ENCODE measurements at places on chromosomes 5 and 9.
A peak's percentile ranks its signal among the peaks of the same experiment; 100 is the strongest.

- peak; percentile 67 for DNase-seq
Observed at GRCh38 chr9:38088006-38088925, 19.2 kb upstream of the SHB start.

DNA sequence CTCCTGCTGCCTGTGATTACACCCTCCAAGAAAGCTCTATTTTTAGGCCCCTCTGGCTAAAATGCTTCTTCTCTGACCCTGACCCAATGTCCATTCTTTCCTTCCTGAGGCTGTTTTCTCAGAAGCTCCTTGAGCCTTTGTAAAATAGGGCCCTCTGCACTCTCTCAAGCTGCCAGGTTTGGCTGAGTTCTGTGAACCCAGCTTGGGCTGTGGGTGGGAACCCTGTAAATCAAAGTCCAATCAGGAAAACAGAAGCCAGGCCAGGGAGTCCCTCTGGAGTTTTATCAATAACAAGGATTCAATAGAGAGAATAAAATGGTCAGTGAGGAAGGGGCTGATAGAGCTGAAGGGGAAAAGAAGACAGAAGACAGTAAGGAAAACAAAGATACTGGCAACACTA is 43.7 kb upstream of the ERCC6L2 start:
- DNase-seq: no peak

DNA sequence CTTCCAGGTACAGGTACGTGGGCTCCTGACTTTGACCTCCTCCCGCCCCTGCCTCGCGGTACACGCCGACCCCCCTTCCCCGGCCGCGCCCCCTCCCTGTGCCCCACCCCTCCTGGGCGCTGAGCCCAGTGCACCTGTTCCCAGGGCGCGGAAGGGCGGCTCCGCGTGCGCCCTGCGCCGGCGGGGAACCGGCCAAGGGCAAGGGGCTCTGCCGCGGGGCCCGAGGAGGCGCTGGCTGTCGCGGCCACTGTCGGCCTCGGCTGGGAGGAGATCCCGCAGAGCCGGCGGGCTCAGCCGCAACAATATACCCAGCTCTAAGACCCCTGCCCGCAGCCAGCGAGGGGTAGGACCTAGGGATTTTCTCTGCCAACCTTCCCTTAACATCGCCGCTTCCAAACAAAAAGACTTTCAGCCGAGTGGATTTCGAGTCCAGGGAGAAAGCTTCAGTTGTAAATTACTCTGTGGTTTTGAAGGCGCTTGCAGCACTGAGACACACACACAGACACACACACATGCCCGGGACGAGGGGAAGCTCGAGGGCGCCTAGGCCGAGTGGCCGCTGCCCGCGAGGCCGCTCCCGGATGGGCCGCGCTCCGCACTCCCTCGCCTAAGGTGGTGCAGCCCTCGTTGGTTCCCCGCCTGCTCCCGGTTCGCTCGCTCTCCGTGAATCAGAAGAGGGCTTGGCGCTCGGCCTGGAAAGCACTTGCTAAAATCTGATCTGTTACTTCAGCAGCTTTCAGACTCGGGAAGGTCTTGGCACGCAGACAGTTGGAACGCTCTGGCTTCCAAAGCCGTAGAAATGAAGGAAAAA is 1.2 kb downstream of the FGF18 start:
- no peak for DNase-seq

DNA sequence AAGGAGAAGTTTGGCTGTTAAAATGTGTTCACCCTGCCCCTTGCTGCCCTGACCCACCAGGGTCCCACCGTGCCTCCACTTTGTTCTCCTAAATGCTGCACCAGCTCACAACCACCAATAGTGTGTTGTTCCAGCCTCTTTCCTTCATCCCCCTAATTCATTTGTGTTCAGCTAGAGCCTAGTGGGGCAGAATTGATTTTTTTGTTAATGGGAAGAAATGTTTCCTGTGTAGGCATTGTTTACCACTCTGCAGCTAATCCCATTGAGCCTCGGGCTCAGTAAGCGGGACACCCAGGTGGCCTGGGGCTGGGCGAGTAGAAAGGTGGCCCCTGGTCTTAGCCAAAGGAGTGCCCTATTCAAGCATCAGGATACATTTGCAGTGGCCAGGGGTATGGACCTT is 127.6 kb downstream of the MVB12B start:
- DNase-seq: no peak

DNA sequence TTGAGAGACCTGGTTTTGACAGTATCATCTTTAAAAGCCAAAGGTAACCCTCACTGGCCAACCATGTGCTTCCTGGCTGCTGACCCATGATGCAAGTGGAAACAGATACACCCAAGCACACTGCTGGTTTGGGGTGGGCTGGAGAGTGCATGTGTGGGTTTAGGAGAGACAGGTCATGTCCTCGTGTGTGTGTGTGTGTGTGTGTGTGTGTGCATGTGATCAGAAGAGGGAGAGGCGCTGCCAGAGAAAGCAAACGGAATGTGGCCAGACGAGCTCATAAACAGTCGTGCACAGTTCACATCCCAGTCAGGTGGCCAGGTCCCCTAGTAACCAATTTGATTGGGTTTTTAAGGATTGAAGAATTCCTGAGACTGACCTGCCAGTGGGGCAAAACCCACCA is 112.8 kb upstream of the ICE1 start:
- DNase-seq: no peak

DNA sequence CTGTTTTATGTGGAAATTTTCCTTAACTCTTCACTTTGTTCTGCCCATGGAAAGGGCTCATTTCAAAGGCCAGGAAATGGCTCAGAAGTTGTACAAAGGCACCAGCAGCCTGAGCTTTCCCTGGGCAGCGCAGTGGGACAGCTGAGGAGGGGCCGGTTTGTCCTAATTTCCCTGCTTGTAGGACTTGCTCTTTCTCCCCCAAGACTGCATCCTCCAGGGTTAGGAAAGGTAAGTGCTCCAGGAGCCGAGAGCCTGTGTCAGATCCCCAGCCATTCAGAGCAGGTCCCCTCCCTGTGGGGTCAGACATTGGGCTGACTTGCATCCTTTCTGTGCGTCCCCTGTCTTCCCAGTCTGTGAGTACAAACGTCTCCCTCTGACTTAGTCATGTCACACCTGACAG is 43.5 kb downstream of the AGXT2 start:
- DNase-seq: no peak

DNA sequence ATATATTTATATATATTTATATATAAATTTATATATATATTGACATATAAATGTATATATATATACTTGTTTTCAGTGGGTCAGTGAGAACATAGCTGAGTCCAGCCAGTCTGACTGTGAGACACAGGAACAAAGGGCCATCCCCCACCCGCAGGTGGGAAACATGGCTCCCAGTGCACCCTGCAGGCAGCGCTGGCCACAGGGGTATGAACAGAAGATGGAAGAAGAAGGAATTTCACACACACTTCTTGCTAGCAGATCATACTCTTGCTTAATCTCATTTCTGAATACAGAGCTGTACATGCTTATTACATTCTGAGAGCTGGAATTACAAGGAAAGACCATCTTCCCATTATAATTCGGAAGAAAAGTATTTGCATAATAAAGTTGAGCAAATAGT is 595.4 kb downstream of the IRX1 start:
- no peak for DNase-seq

- no peak for DNase-seq
Observed at GRCh38 chr9:79280691-79281090, 291.1 kb upstream of the TLE4 start.

GRCh38 chr5:10866913-10867312 is 105.9 kb upstream of the DAP start:
- DNase-seq: no peak

GRCh38 chr5:61069150-61069549 is 93.1 kb downstream of the SMIM15 start:
- no peak for DNase-seq

All from activated CD4-positive, alpha-beta T cell treated with anti-CD3 and anti-CD28 coated beads, Interleukin-2, amount 50 U/mL, for 1 hour (primary cell).